Activated CD8-positive, alpha-beta T cell treated with anti-CD3 and anti-CD28 coated beads for 36 hours (primary cell): ENCODE measurements at places on chromosomes 5 and 9.

DNA sequence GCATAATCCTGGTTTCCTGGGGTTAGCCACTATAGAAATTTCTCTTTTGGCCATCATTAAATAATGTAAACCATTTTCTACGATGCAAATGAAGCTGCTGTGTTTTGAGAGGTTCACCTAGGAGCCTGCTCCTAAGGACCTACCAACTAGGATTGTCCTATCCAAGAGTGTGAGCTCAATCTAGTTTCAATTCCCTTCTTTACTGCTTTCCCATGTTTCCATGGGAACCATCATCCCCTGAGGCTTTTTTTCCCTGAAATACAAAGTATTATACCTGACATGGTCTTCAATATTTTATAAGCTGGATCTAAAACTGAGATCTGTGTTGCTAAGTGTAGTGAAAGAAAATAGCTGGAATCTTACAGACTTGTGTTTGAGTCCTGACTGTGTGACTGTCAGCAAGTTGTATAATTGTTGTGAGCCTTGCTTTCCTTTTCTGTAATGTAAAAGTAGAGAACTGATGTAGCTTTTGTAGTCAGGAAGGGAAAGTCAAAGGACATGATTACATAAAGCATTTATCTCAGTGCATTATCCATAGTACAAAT lies 453.2 kb downstream of the PRR16 start:
- no peak for DNase-seq

DNA sequence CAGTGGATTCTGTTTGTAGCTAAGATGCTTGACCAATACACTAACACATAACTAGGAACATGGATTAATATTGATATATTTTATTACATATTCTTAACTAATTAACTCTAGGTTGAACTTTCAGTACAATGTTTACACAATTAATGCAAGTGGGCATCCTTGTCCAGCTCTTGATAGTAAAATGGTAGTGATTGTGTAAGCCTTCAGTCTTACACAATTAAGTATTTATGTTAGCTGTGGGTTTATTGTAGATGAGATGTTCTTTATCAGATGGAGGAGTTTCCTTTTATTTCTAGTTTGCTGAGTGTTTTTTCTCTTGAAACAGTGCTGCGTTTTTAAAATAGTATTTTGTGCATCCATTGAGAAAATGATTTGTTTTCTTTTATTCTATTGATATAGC lies 1210.8 kb downstream of the CDH12 start:
- no peak for DNase-seq

GRCh38 chr5:154826-155225 lies 36.5 kb upstream of the LRRC14B start:
- no peak for DNase-seq

DNA sequence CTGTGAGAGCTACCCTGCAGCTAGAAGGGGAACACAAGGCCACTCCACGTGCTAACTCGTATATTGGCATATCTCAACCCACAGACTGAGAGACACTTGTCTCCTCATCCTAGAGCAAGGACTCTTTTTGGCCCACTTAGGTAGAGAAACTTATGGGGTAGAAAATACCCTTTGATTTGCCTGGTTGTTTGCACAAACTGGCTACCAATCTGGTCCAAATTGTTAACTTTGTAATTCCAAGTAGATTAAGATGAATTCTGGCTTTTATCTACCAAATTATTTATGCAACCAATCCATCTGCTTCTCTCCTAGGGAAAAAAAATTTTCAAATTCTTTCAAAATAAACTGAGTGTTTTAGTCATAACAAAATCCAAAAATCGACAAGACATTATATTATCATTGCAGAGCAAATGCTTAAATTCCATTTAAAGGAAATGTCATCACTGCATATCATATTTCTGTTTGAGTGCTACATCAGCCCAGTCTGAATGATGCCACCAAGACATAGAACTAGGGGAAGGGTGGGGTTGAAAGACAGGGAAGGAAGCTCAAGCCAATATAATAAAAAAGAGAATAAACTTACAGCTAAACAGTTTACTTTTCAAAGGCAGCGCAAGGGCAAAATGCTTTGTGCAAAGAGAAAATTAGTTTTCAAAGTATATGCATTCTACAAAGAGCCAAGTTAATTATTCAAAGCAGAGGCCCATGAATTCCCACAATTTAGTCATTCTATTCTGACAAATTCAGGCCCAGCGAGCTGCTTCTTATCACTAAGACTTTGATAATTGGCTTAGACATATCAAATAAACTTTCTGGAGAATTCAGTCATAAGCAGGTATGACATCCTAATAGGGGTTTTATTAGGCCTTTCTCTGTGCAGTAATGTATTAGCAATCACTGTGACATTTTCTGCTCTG lies 198.0 kb downstream of the CAAP1 start:
- DNase-seq, result no peak

GRCh38 chr5:56829137-56829908 lies 14.0 kb downstream of the MAP3K1 start:
- DNase-seq, result peak; percentile 73

DNA sequence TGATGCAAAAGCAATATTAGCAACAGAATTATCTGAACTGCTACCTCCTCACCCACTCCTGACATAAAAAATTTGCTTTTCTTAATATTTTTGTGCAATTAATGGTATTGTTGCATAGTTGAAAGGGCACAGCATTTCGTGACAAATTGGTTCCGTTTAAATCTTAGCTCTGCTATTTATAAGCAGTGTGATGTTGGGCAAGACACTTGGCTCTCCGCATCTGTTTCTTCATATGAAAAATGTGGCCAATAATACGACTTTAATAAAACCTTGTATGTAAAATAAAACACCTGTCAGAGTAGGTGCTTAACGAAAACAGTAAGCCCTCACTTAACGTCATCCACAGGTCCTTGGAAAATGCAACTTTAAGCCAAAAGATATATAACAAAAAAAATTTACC lies 4.2 kb downstream of the TMEM167A start:
- no peak for DNase-seq

- DNase-seq, result no peak
Measured at GRCh38 chr5:81363093-81363871, 30.7 kb downstream of the ACOT12 start.

- no peak for DNase-seq
Measured at GRCh38 chr5:20972419-20972925, 984.5 kb upstream of the CDH18 start.

DNA sequence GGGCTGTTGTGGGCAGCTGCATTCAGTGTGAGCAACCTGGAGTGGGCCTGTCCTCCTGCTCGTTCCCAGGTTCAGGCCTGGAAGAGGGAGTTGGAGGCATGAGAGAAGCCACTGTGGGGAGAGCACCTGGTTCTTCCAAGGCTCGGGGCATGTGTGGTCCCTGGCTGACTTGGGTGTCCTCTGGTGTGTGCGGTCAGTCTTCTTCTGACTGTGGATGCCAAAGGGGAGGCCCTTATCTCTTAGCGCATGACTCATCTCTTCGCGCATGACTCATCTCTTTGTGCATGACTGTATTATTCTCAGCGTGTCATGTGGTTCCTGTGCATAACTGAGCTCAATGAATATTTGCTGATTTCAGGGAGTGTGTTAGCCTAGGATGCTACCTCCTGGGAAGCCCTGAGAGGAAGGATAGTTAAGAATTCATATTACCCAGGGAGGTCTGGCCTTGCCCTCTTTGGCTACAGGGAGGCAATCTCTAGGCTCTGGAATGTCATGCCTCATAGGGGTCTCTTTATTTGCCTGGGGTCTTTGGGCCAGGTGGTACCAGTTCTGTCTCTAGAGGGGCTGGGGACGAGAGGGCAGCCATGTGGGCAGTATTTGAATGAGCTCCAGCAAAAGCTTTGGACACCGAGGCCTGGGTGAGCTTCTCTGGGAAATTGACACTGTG lies 188.7 kb downstream of the HSPA4 start:
- peak; percentile 72 for DNase-seq

GRCh38 chr5:142215915-142216681 lies 107.5 kb downstream of the NDFIP1 start:
- DNase-seq, result no peak

DNA sequence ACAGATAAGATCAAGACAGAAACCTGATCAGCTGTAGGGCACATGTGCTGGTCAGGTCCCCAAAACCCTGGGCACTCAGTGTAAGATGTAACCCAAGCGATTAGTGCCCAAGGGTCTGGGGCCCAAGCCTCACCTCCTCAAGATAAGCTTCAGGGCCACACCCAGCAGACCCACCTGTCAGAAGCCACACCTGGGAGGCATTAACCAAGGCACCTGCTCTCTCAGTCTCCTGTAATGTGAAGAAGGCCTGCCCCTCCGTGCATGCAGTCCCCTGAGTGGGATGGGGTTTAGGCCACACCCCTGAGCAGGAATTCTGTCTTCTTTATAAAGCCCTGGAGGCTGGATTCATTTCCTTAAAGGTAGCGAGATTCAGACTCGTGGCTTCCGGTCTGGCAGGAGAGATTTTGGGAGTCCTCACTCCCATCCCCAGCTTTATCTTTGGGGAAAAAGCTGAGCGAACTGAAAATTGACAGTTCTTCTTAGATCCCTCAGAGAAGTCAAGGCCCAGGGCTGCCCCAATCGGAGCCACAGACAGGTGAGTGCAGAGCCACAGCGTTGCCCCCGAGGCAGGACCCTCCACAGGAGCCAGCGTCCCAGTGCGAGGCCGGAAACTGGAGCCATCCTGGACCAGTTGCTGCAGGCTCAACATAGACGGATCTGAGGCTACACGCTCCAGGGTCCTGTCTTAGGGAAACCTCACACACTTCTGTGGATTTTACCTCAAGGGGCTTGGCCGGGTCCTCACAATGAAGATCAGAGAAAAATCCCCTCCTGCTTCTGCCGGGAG lies 357.6 kb upstream of the IRX4 start:
- no peak for DNase-seq

- no peak for DNase-seq
Measured at GRCh38 chr5:32244017-32244416, 68.7 kb downstream of the MTMR12 start.

DNA sequence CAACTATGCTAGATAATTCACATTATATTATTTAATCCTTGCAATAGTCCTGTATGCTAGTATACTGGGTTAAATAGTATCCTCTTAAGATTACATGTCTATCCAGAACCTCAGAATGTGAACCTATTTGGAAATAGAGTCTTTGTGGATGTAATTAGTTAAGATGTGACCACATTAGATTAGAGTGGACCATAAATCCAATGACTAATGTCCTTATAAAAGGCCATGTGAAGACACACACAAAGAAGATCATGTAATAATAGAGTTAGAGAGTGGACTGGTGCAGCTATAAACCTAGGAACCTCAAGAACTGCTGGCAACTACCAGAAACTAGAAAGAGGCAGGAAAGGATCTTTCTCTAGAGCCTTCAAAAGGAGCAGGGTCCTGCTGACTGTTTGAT lies 263.6 kb upstream of the PTGER4 start:
- DNase-seq, result no peak

DNA sequence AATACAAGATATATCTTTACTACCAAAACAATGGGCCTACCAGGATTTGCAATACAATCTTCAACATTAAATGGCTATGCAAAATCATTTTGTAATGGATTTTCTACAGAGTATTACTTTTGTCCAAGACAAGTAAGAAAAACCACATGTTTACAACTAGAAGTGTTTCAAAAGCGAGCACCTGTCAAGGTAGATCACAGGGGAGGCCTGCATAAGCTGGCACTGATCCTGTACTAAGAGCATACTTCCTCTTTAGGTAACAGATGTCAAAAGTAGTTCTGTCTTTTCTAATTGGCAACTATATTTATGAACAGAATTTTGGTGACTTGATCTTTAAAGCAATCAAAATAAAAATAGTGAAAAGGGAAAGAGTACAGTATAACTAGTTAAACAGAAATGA lies 249.0 kb downstream of the MLLT3 start:
- no peak for DNase-seq

DNA sequence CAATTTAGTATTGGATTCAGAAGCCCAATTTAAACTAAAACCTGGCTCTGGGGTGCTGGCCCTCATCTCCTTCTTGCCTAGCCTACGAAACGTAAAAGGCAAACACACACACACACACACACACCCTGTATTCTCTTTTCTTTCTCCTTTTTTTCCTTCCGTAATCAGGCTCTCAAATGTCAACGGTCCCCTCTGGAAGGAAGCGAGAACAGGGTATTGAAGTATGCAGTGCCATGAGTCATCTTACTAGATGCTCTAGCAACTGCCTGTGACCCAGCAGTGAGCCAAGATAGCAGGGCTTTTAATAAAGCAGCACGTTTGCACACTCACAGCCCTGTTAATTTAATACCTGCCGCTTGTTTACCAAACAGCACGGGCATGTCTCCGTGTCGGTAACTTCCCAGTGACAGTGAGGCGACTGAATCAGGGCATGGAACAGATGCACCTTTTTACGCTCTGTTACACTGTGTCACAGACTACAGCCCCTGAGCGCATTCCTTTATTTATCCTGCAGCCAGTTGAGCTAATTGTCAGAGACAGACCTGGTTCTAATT lies 243.8 kb downstream of the BNC2 start:
- DNase-seq, result no peak

DNA sequence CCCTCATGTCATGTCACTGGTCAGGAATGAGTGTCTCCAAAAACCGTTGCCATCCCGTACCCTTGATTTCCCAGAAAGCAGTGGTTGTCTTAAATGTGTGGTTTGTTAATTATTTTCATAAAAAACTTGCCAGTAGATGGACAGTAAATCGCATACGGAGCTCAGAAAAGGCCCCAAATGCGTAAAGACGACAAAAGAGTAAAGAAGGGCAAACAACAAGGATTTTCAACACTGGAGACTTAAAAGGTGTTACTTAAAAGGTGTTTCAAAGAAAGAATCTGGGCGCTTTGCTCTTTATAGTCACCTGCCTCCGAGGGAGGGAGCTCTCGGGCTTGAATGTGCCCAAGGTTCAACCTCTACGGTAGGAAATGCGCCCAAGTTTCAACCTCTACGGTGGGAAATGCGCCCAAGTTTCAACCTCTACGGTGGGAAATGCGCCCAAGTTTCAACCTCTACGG lies 734 bp downstream of the KIF27 start:
- DNase-seq, result no peak

DNA sequence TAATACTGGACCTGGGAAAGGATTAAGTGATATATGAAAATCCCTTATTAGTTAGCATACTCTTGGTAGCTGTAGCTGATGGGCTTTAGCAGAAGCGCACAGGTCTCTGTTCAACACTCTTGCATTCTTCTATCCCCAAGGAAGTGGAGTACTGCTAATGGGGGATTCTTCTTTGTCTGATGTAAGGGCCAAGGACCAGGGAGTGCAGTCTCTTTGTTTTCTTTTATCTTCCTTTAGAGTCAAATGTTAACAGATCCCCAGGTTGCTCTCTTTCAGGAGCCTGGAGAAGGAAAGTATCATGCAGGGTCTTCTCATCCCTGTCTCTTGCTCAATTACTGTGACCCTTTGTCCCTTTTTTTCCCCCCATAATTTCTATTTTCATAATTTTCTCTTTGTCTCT lies 1146.9 kb upstream of the DMAC1 start:
- no peak for DNase-seq

- DNase-seq, result no peak
Measured at GRCh38 chr5:150057052-150057451, 29.3 kb downstream of the CSF1R start.

GRCh38 chr5:76683816-76684731 lies 31.9 kb upstream of the F2R start:
- DNase-seq, result no peak
